Tibial artery (tissue), 4 donors: ENCODE measurements at places on chromosomes 5 and 9.

- no peak for DNase-seq
These were observed 34.7 kb downstream of the DAP start for GRCh38 chr5:10726179-10726912.

DNA sequence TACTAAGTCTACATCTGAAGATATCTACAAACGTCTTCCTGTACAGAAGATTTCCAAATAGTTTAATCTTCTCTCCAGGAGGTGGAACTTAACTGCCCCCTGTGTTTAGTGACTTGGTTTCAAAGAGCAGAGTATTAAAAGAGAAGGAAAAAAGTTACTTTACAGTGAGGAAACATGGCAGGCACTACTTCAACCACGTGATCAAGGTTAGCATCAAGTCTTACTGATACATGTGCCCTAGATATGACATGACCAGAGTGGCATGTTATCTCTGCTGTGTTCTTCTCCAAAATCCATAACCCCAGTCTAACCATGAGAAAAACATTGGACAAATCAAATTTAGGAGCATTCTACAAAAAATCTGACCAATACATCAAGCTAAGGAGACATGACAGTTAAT is 125.8 kb downstream of the ADAMTS12 start:
- DNase-seq = no peak

- DNase-seq = no peak
These were observed 48.0 kb upstream of the CEP78 start for GRCh38 chr9:78187763-78188484.

DNA sequence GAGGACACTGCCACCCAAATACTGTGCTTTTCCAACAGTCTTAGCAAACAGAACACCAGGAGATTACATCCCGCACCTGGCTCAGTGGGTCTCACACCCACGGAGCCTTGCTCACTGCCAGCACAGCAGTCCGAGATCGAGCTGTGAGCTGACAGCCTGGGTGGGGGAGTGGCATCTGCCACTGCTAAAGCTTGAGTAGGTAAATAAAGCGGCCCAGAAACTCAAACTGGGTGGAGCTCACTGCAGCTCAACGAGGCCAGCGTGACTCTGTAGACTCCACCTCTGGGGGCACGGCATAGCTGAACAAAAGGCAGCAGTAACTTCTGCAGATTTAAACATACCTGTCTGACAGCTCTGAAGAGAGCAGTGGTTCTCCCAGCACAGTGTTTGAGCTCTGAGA is 28.8 kb downstream of the EPB41L4A start:
- DNase-seq = no peak

DNA sequence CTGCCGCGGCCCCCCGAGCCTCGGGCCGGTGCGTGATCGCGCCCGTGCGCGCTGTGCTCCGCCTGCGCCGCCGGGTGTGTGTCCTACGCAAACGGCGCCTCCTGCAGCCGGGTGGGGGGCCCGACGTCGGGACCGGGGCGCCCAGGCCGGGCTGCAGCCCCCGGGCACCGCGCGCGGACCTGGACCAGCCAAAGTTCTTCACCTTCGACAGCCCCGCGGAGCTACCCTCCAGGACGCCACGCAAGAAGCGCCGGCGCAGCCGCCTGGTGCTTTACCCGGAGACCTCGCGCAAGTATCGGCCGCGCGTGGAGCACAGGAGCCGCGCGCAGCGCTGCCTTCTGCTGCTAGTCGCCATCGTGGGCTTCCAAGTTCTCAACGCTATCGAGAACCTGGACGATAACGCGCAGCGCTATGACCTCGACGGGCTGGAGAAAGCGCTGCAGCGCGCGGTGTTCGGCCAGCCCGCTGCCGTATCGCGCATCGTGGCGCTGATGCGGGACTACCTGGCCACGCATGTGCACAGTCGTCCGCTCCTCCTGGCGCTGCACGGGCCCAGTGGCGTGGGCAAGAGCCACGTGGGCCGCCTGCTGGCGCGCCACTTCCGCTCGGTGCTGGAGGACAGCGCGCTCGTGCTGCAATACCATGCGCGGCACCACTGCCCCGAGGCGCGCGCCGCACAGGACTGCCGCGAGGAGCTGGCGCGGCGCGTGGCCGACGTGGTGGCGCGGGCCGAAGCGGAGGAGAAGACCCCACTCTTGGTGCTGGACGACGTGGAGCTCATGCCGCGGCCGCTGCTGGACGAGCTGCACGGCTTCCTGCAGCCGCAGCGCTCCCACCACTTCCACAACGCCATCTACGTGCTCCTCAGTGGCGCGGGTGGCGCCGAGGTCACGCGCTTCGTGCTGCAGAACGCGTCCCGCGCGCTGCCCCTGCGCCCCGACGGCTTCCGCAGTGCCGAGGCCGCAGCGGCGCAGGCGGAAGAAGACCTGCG is 1.5 kb downstream of the TOR4A start:
- DNase-seq = no peak

GRCh38 chr5:78429332-78429980 is 69.0 kb downstream of the SCAMP1 start:
- DNase-seq = no peak

DNA sequence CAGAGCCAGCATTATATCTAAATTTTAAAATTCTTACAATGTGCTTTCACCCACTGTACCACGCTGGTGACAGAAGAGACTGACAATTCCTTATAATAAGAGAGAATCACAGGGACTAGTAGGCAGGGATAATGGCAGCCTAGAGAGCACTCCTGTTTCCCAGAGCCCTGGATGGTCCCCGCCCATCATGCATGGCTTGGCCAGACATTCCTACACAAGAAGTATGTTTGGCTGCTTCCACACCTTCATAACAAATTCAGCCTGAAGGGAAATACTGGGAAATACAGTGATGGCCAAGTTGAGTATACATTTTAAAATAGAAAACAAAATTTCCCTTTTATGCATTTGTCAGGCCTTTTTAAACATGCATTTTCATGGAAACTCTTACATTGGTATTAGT is 193.5 kb upstream of the ELL2 start:
- DNase-seq = no peak

DNA sequence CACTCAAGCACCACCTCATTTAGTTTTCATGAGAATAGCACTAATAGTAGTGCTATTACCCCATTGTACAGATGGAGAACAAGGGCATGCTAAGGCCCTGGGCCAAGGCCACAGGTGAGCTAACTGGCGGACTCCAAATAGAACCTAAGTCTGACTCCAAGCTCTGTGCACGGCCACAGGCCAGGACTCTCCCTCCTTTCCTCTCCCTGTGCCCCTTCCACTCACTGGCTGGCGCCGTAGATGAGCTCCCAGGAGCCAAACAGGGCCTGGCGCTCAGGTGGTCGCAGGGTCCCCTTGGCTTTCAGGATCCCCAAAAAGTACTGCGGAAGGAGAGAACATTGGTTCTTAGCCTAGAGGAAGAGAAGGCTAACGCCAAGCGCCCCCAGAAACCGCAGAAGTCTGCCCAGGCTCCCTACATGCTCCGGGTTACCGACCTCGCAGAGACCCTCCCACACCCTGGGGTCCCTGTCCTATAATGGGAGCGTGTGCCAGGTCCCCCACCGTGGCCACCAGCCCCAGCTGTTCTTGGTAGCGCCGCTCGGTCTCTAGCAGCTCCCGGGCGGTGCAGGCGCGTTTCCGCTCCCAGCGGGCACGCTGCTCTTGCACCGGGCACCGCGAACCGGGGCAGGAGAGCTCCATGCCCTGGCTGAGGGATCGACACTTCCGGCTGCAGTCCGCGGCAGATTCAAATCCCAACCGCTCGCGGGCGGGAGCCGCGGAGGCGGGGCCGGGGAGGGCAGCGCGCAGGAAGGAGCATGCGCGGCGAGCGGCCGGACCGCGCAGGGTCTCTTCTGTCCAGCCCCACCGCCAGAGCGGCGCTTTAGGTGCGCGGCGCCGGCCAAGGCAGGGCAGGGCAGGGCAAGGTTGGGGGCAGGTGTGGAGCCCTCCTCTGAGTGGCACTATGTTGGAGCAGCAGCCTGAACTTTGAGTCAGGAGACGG is at the start of gene ARHGEF39:
Gene ARHGEF39, minus strand, starts transcription at position 665 of the 940 bp plus-strand sequence. Its CDS starts 26 bp downstream, at position 639.
- DNase-seq = peak; percentile 93

- peak; percentile 13 for DNase-seq
These were observed 52.3 kb downstream of the AMBP start for GRCh38 chr9:114025760-114026159.

GRCh38 chr5:1523480-1523792 is 324 bp downstream of the LPCAT1 start:
- DNase-seq = no peak

- DNase-seq = no peak
These were observed 252.9 kb downstream of the HSPA4 start for GRCh38 chr5:133304707-133305216.

DNA sequence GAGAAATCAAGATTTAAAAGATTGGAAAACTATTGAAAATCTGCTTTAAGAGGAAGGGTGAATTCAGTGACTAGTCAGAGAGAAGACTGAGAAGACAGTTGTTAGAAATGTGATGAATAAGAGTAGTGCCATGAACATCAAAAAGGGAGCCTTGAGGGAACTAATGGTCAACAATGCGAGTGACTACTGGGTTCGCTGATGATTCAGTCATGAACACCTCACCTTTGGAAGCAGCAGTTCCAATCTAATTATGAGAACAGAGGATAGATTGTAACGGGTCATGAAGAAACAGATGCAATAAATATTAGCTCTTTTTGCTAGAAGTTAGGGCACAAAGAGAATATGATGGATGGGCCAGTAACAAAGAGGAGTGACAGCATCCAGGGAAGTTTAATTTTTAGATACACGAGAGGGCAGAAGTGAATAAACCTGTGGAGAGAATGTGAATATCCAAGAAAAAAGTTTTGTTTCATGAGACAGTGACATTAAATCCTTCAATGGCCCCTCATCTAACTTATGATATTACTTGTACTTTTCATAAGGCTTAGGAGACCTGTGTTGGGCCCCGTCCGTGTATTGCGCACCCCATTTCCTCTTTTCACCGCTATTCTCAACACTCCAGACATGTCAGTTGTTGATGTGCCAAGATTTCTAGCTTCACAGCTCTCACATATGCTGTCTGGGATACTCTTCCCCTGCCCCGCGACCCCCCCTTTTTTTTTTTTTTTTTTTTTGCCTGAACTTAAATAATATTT is 23.5 kb upstream of the IFNE start:
- no peak for DNase-seq

DNA sequence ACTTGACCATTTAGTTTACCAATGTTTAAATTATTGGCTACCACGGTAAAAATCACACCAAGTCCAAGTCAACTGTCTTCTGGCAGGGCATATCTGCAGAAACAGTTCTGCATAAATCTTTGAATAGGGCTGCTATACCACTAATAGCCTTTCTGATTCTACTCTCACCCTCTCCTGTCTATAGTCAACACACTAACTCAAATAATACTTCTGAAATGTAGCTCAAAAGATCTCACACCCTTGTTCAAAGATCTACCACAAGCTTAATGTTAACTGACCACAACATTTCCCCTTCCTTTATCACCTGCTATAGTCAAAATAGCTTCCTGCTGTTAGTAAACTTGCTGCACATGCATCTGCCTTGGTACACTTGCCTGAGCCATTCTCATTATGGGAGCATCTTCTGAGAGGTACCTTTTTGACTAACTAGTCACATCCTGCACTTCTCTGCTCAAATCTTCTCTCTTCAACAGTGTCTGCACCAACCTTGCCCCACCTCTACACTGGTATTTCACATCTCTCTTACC is 319.4 kb downstream of the CDH10 start:
- DNase-seq = no peak

- peak; percentile 94 for DNase-seq
These were observed at the start of gene SLC38A9 for GRCh38 chr5:55712023-55712859. SLC38A9 (minus strand) TSS chr5:55712324; CDS start chr5:55697958, 14,366 bp downstream.

- no peak for DNase-seq
These were observed 66.4 kb downstream of the PTCH1 start for GRCh38 chr9:95450171-95451064.

DNA sequence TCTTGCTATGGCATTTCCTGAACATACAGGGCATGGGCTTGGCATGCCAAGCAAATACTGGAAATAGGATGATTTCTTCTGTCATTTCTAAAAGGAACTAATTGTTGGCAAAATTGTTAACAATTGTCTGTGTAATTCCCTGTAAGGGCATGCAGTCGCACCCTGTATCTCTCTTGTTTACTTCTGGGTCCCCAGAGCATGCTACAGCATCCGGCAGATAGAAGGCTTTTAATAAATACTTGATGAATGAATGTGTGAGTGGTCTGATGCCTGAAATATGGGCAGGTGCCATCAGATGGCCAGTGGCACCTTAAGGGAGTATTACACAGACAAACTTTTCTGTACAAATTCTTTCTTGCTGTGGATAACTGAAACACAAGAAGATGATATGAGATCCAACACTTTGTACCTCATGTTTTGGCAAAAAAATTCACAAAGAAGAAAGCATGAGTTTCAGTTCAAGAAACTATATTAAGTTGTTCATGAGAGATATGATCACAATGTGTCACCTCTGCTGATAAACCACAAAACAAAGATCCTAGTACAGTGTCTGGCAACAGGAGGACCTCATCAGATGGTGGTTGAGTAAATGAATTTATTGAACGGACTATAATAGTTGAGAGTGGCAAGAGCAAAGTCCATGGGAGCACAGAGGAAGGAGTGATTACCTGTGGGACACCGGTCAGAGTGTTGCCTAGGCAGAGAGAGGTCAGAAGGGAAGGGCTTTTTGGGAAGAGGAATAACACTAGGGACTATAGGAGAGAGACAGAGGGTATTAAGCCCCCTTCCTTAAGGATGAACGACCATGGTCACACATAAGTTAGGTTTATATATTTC is 194.2 kb downstream of the ATP10B start:
- no peak for DNase-seq

GRCh38 chr9:107489144-107489673 is 360 bp downstream of the KLF4 start:
- no peak for DNase-seq

- DNase-seq = no peak
These were observed 473.9 kb upstream of the CYLC2 start for GRCh38 chr9:102521097-102521755.

GRCh38 chr5:43687275-43687674 is 84.3 kb downstream of the NNT start:
- DNase-seq = no peak

DNA sequence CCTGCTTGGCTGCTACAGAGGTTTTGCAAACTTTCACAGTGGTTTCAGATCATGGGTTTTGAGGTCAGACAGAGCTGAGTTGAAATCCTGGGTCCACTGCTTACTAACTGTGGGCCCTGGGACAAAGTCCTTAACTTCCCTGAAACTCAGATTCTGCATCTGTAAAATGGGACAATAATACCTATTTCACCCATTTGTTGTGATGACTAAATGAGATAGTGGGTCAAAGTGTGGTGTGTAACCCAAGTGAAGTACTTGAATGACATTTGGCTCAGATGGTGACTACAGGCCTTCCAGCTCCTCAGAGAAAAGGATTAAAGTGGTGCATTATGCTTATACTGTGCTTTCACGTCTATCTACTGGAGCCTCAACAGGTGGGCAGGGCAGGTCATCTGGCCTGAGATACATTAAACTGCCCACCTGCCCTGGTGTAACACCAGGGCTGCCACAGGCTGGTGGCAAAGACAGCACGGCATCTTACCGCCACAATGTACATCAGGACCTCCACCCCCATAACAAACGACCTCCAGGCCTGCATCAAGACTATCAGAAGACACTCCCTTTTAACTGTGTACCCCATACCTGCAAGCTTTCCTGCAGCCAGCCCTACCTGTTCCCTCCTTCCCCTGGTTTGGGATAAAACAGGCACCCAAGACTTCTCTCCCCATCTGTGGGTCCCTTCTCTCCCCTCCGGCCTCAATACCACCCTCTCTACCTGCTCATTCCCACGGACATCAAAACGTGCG is 846 bp upstream of the TRAF1 start:
- DNase-seq = no peak
